ENCODE measurements at places on chromosomes 2 and 18.

GRCh38 chr2:96325041-96325883 is at the start of gene ITPRIPL1:
Gene ITPRIPL1 (plus strand): TSS chr2:96325317. CDS start chr2:96325840, 523 bp downstream.
- no peak for DNase-seq

- no peak for DNase-seq
Observed at GRCh38 chr2:142572346-142573132, 304.9 kb upstream of the KYNU start.

- DNase-seq, result no peak
Observed at GRCh38 chr2:202604699-202605098, 30.1 kb upstream of the FAM117B start.

DNA sequence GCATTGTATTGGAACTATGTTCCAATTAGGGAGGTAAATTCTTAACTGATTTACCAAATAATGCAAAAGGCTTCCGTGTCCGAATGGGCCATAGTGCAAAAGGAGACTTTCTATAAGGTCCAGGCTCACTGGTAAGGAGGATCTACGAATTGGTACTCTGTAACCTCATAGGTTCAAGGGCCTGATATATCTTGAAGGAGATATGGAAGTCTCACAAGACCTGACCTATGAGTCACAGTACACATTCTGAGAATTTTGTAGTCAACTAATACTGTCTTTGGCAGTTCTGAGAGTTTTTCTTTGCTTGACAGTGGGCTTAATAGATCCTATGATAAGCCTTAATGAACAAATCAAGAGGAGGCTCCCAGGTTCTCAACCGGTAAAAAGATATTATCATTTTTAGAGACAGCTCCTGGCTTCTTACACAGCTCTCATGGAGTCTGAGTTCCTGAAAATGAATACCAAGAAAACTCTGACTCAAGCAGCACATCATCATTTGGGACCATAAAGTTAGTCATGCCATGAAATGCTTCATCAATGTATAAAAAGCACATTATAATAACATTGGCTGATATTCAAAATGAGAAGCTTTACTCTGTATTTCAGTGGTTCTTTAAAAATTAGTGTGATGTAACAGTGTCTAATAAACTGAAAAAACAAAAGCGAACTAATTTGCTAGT is 1275.2 kb upstream of the CRIM1 start:
- DNase-seq, result no peak

GRCh38 chr2:5888126-5888525 is 195.9 kb downstream of the SOX11 start:
- DNase-seq, result no peak

GRCh38 chr2:96739076-96739632 is 710 bp downstream of the LMAN2L start:
- no peak for DNase-seq

- DNase-seq, result no peak
Observed at GRCh38 chr2:239579081-239579480, 178.3 kb upstream of the HDAC4 start.

- DNase-seq, result no peak
Observed at GRCh38 chr2:205885492-205886099, 200.4 kb downstream of the INO80D start.

DNA sequence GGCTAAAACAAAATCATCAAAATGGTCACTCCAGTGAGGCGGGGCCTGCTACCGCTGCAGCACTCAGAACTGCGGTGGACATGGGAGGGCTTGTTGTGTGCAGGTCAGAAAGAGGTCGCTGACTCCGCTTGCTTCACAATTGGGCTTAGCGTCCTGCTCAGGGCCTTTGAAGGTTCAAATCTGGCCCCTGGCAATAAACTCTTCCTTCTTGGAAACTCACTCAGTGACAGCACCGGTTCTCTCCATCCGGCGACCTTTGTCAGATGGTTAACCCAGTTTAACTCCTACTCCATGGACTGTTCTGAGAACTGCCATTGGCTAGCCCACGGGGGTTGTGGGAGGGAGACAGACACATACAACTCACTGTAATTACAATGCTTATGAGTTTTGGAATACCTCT is 29.0 kb upstream of the LAPTM4A start:
- no peak for DNase-seq

DNA sequence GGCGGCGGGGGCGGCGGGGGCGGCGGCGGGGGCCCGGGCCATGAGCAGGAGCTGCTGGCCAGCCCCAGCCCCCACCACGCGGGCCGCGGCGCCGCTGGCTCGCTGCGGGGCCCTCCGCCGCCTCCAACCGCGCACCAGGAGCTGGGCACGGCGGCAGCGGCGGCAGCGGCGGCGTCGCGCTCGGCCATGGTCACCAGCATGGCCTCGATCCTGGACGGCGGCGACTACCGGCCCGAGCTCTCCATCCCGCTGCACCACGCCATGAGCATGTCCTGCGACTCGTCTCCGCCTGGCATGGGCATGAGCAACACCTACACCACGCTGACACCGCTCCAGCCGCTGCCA is 644 bp downstream of the ONECUT2 start:
- DNase-seq, result no peak

DNA sequence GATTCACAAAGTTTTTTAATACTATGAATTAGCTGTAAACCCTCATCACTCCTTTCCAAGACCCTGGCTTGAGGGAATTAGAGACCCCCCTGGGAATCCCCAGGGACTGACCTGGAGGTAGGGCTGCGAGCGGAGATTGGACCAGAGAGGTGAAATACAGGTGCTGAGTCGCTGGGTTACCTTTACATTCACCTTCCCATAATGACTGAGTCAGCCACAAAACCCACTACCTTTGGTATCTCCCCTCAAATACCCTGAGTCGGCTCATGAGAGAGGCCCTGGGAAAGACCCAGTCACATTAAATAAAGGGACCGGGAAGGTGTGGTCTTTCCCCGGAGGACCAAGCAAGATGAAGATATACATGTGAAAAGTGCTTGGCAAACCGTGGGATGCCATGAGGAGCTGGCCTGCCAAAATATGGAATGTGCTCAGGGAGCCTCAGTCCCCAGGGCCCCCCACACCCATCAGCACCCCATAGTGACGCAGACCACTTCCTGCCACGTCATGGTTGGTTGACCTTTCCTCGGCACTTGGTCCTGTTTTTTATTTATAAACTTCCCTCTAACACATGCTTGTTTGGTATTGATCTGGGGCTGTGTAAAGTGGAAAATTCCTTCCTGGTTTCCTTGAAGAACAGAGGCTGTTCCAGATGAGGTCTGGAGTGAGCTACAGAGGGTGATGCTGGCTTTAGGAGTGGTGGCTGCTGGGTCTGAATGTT is 51.4 kb downstream of the IL1RL2 start:
- peak; percentile 24 for DNase-seq

DNA sequence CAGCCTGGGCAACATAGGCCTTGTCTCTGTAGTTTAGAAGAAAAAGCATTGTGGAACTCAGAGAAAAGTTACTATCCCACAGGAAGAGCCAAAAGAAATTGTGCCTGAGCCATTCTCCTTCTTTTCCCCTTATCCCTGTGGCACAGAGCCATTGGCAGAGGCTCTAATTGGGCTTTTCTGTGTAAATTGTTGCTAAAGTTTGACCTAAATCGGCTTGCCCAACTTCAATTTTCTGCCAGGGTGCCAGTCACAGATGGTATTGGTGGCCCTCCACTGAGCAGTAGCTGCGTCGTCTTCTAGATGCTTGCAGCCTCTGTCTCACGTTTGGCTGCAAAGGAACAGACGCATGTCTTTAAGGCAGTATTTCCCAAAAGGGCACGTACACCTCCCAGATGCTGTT is 30.3 kb downstream of the ZNF532 start:
- DNase-seq, result no peak

DNA sequence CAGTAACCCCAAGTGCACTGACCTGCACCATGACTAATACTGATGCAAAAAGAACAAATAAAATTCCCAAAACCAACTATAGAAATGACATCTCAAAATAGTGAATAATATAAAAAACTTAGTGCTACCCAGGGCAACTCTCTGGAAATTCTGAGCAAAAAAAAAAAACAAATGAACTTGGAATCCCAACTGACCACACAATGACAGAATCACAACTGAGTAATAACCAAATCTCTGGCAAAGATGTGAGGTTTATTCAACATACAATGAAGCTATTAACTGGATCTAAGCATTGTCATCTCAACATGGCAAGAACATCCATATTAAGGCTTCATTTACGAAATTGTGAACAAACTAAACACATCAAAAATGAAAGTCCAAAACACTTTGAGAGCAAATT is 22.7 kb downstream of the EXOC6B start:
- no peak for DNase-seq

GRCh38 chr2:234029150-234029733 is 21.3 kb upstream of the SPP2 start:
- DNase-seq, result no peak

- DNase-seq, result no peak
Observed at GRCh38 chr2:62287899-62288880, 92.3 kb downstream of the B3GNT2 start.

GRCh38 chr18:79570266-79571201 is 109.1 kb upstream of the CTDP1 start:
- no peak for DNase-seq

- DNase-seq, result no peak
Observed at GRCh38 chr18:8882632-8883408, 177.5 kb downstream of the MTCL1 start.

GRCh38 chr2:134098321-134098720 is 155.6 kb upstream of the MGAT5 start:
- no peak for DNase-seq

GRCh38 chr2:191650896-191651773 is 26.8 kb upstream of the NABP1 start:
- DNase-seq, result no peak

- DNase-seq, result no peak
Observed at GRCh38 chr2:235545339-235546150, 51.7 kb downstream of the AGAP1 start.

DNA sequence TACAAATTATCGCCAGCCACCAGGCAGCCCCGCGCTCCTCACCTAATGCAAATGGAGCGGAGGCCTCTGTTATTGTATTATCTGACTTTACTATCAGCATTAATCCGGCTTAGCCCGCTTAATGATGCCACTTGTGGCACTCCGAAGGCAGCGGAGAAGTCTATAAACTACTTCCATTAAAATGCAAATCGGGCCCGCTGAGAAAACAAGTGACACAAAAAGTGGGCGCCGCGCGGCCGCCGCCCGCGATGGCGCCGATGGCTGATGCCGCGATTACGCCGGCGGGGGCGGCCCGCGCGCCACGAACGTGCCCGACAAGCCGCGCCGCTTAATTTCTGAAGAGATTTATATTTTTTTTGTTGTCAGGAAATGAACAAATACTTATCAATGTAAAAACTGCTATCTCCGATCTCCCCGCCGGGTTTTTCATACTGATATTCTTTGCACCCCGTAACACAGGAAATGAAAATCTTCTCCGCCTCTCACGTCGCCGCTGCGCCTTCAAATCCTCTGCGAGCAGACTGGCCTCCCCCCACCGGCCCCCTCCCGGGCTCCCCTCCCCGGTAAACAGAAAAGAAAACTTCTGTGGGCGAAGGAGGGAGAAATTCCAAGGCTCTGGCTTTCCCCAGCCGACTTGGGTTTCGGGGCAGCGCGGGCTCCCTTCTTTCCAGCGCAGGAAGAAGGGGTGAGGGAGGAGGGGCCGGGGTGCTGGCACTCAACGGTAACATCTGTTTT is 221.8 kb downstream of the INSIG2 start:
- DNase-seq, result peak; percentile 32

- no peak for DNase-seq
Observed at GRCh38 chr2:178059681-178060080, 12.9 kb downstream of the PDE11A start.

GRCh38 chr18:28177828-28178635 is 1.1 kb upstream of the CDH2 start:
- DNase-seq, result no peak

GRCh38 chr2:8589721-8590120 is 92.1 kb upstream of the ID2 start:
- DNase-seq, result no peak

Data from stimulated activated CD8-positive, alpha-beta memory T cell treated with anti-CD3 and anti-CD28 coated beads, Interleukin-7, amount 100 ng/mL, for 4 hours (primary cell).